Esophagus squamous epithelium (tissue), 5 donors: ENCODE measurements at places on chromosomes 3 and 15.

GRCh38 chr3:108391917-108392593 lies 95.7 kb downstream of the HHLA2 start:
- no peak for DNase-seq

GRCh38 chr3:128922804-128923459 lies 43.5 kb downstream of the ACAD9 start:
- no peak for DNase-seq

DNA sequence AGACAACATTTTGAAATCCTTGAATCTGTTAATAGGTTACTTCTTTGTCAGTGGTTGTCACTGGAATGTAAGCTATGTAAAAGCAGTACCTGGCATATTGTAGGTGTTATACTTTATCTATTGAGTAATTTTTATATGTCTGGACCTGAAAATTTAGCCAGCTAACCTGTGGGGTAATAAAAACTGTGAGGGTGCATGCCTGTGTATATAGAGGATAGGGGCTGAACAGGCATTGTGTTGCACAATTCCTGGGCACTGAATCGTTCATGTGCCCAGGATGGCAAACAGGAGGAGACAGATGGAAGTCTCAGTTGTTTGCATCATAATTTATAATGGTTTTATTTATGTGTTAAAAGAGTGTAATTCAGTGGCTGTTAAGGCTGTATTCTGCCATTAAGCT lies 67.1 kb downstream of the ARMC8 start:
- no peak for DNase-seq

DNA sequence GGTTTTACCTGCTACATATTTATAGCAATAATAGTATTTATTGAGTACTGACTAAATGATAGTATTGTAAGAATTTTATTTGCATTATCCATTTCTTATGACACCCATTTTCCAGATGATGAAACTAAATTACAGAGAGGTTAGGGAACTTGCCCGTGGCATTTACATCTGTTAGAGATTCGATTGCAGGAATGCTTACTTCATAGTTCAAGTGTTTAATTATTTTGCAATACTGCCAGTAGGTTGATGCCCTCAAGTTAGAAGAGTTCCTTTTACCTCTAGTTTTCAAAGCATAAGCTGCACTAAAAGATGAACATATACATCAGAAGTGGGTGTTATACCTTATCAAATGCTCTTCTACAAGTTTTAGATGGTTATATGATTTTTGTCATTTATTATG lies 362.8 kb upstream of the RGMA start:
- DNase-seq: no peak

DNA sequence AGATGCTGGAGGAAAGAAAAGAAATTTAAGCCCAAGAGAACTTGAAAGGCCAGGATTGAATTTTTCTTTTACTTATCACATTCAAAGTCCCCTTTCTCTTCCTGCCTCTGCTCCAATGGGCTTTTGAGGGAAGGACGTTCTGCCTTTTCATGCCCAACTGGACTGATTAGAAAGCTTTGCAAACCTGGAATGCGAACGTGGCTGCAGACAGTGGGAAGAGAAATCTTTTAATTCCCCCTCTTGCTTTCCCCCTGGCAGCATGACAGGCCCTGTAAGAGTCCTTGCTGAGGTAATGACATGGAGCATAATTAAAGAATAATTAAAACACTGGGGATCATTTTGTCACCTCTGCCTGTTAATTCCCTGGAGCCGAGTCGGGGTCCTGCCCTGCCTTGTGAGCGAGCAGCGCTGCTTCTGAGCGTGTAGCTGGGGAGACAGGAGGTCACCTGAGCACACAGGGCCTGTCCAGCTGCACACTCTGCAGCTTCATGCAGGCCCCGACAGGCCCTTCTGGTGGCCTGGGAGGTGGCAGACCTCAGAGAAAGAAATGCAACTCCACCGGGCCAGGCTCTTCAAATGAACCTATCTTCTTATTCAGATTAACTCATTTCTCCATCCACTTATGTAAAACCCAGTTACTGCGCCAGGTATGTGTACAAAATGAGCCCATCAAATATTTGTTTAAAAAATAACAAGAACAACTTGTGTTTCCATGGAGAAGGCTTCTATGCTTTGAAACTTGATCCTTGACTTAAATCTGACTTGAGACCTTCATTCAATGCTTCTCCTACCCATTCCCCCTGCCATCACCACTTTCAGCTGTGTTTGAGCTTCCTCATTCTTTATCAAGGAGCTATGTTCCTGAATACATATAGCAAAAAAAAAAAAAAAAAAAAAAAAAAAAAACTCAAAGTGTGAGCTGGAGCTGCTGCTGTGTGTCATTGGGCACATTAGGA lies 628.2 kb upstream of the CFAP20DC start:
- DNase-seq: no peak

DNA sequence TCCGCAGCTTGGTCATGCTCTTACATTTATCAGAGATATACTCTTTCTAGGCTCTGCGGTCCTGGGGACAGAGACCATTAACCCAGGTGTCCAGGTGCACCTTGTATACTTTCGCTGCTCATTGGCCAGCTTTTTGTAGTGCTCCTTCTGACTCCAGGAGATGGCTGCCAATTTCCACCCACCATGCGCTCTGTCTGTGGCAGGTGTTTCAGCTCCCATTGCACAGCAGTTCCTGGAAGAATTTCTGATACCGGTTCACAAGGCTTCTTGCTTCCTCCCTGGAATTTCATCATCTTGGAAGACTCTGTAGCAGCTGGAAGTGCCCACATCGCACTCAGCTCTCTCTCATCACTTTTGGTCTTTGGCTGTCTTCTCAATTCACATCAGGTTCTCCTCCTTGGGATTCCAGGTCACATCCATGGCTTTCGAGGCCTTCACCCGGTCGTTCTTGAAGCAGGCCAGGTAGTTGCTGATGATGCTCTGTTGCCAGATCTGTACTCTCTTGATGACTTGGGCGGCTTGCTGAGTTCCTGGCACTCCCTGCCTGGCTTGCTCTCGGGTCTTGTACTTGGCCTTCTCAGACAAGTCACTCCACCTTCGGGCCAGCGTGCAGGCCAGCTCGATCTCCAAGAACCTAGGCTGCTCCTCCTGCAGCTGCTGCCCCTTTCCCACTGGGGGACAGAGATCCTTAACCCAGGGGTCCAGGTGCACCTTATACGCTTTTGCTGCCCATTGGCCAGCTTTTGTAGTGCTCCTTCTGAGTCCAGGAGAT lies 41.1 kb upstream of the ARL8B start:
- no peak for DNase-seq

GRCh38 chr3:48278884-48279559 lies 38.1 kb downstream of the ZNF589 start:
- DNase-seq: no peak

- no peak for DNase-seq
Observed at GRCh38 chr3:179150610-179151009, 2.5 kb downstream of the PIK3CA start.
